ENCODE measurements at places on chromosomes 7 and 10. TPM values are rescaled to one million over a fixed set of nuclear protein-coding genes. Genes with fewer than 3 reads are reported as not detected.

ATP6V1F gene
- 240 TPM for total RNA-seq

GATA3 gene
- 3.9 TPM for total RNA-seq

NCOA4 gene
- total RNA-seq: 93.2 TPM

TRIM50 gene
- not detected for total RNA-seq

OPN4 gene
- total RNA-seq: not detected

FAM221A gene
- 0.45 TPM for total RNA-seq

PARD3 gene
- total RNA-seq: 64.0 TPM

AEBP1 gene
- total RNA-seq: not detected

FFAR4 gene
- 0.30 TPM for total RNA-seq

HMX3 gene
- total RNA-seq: not detected

ZNF365 gene
- 0.82 TPM for total RNA-seq

TAS2R41 gene
- total RNA-seq: not detected

SUN3 gene
- not detected for total RNA-seq

SPDYE11 gene
- not detected for total RNA-seq

HECW1 gene
- 14.9 TPM for total RNA-seq

CCDC172 gene
- not detected for total RNA-seq

SFTPA2 gene
- not detected for total RNA-seq

MYO1G gene
- total RNA-seq: 0.26 TPM

MBL2 gene
- total RNA-seq: not detected

LSM8 gene
- total RNA-seq: 39.2 TPM

SPDYE2 gene
- not detected for total RNA-seq

ANKRD2 gene
- total RNA-seq: 4.4 TPM

ZP3 gene
- 22.2 TPM for total RNA-seq

ITIH2 gene
- total RNA-seq: 0.31 TPM

SRI gene
- 126 TPM for total RNA-seq

ANKRD22 gene
- total RNA-seq: 0.65 TPM

TMEM225B gene
- total RNA-seq: 1.0 TPM
